ENCODE measurements at places on chromosomes 12 and 14. TPM values are rescaled to one million over a fixed set of nuclear protein-coding genes. Genes with fewer than 3 reads are reported as not detected.
A peak's percentile ranks its signal among the peaks of the same experiment; 100 is the strongest.

GRCh38 chr12:116515684-116516083, 43.5 kb upstream of the MAP1LC3B2 start:
- DNase-seq = no peak

DNA sequence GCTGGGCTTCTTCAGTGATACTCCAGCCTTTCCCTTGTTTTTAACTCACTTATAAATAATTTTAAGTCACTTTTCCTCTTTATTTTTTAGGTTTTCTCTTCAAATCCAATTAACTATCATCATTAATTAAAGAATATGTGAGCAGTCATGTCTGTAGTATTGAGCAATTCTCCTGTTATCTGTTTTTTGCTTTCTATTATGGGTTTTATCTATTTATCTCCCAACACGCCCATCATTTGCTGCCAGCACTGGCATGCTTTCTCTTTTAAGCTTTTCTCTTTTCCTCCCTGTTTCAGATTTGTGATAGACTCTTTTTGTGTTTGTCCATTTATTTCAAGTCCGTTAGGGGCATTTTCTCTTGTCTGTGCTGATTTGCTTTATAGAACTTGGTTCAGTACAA, 72.3 kb downstream of the CRADD start:
- DNase-seq = no peak

DNA sequence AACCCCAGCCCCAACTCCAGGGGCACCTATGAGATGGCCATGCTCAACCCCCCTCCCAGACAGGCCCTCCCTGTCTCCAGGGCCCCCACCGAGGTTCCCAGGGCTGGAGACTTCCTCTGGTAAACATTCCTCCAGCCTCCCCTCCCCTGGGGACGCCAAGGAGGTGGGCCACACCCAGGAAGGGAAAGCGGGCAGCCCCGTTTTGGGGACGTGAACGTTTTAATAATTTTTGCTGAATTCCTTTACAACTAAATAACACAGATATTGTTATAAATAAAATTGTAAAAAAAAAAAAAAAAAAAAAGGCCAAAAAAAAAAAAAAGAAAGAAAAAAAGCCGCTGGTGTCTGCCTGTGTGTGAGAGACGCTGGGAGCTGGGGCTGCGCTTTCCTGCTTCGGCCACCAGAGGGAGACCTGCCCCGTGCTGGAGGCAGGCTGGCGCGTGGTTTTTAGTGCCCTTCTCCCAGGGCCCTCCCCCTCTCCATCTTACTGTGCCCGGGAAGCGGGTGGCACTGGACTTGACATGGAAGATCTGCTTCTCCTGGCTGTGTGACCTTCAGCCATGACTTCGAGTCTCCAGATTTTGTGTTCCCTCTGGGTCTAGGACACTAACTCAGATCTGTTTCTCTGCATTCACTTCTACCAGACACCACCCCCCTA, 3.4 kb upstream of the NXPH4 start:
- peak; percentile 70 for DNase-seq

- DNase-seq = no peak
Observed at GRCh38 chr14:55910601-55911243, 207.5 kb upstream of the PELI2 start.

The DTX3 gene
- 29.8 TPM for total RNA-seq

- no peak for DNase-seq
Observed at GRCh38 chr14:21985081-21985480, 311.5 kb upstream of the OR4E1 start.
